ENCODE measurements at places on chromosomes 6 and 20.

DNA sequence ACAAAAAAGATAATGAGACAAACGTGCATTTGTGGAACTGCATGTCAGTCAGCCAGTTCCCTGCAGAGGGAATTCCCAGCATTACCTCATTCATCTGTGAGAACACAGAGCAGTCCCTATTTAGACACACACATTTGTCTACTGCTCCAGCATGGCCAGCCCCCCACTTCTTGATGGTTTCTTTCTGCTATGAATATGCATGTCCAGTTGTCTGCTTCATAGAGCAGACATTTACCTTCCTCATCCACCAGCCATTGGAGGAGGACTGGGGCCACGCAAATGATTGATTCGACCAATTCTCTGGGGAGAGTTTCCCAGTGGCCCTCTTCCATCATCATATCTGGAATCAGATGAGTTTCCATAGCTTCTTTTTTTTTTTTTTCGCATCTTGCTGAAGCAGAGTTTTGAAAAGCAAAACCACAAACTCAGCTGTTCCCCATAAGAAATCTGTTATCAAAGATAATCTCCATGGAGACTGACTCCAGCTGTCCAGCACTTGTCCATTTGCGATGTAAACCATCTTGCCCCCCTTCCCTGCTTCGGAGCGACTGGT lies 11.8 kb downstream of the ENPP1 start:
- peak; percentile 61 for DNase-seq

- no peak for DNase-seq
Measured at GRCh38 chr6:12419631-12420272, 129.6 kb downstream of the EDN1 start.

DNA sequence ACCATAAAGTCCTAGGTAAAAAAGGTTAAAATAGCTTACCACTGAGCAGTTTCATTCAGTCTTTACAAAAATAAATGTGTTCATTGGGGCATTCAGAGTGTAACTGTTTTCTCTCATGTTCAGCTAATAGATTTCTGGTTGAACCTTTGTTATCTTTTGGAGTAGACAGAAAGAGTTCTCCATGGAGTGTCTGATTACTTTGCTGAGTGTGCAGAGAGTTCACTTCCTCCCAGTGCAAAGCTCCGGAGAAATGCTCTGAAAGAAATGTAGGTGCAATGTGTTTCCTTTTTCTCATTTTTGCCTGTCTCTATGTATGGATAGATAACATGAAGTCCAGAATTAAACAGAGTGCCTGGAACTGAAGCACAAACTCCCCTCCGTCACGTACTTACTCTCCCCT lies 52.6 kb downstream of the JAG1 start:
- no peak for DNase-seq

DNA sequence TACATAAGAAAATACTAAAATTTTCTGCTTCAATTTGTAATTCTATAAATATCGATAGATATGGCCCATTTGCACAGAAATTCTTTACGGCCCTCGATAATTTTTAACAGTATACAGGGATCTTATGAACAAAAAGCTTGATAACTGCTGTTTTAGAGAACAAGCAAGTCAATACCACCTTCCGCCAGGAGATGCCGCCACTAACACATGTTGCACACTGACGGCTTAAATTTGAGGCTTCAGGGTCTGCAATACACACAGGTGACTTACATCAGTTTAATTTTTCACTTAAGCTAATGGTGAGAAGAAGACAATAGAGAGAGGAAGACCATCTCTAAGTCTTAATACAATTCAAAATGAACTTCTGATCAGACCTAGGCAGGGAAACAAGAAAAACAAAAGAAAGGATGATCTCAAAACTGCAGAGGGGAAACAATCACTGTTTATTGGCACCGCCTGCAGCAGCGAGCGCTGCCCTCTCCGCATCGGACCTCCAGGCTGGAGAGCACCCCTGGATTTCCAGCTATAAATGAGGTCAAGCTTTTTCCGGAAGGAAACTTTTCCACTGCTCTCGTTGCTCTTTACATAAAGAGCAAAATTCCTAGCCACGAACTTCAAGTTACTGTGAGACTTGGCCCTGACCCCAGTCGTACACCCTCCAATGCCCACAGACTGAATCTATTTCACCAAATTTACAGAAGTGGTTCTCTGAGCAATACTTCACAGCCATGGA lies 53.9 kb downstream of the OTOR start:
- peak; percentile 68 for DNase-seq

All from fibroblast of pulmonary artery (primary cell).